Stimulated activated CD4-positive, alpha-beta T cell treated with anti-CD3 and anti-CD28 coated beads, TNF-alpha, amount 100 ng/mL, for 1 hour (primary cell): ENCODE measurements at places on chromosomes 2 and 18.
A peak's percentile ranks its signal among the peaks of the same experiment; 100 is the strongest.

GRCh38 chr2:230330725-230331124 is 3.7 kb downstream of the SP140L start:
- no peak for DNase-seq

- no peak for DNase-seq
Measured at GRCh38 chr18:36501100-36501499, 203.6 kb downstream of the FHOD3 start.

GRCh38 chr2:188380280-188380679 is 88.6 kb downstream of the GULP1 start:
- DNase-seq, result no peak

DNA sequence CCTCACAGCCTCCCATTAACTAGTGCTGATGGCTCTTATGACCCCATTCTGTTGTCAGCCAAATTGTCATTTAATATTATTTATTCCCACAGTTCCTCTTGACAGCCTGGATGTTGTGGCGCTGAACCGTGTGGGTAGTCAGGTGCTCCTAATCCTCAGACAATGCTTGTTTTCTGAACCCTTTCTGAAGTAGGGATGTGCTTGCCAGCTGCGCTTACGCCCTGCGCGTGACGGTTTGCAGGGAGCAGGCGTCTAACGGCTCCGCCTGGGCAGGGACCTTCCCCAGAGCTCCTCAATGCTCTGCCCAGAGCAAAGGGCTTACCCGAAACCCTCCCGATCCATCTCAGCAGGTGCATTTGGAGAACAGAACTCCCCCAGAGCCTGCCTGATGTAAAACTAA is 358.2 kb upstream of the MYT1L start:
- no peak for DNase-seq

- DNase-seq, result no peak
Measured at GRCh38 chr2:25955036-25955435, 27.3 kb downstream of the KIF3C start.

DNA sequence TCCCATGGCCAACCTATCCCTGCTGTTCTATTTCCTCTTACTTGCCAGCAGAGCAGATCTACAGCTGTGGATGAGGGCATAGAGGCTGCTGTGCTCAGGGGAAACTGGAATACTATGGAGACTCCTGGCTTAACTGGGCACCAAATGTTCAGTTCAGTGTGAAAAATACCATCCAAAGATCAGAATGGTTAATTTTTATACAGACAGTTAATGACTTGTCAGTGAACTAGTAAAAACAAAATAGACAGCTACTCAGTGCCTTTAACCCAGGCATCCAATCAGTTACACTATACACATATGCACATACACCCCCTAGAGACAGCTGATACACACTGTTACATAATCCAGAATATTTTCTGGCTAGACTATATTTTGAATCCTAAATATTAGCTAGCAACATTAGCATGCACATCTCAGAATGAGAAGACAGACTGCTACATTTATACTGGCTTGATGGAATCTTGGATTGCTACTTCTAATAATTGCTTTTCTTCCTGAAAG is 59.1 kb upstream of the WIPF1 start:
- DNase-seq, result no peak

- no peak for DNase-seq
Measured at GRCh38 chr2:217986256-217986961, 16.4 kb downstream of the TNS1 start.

DNA sequence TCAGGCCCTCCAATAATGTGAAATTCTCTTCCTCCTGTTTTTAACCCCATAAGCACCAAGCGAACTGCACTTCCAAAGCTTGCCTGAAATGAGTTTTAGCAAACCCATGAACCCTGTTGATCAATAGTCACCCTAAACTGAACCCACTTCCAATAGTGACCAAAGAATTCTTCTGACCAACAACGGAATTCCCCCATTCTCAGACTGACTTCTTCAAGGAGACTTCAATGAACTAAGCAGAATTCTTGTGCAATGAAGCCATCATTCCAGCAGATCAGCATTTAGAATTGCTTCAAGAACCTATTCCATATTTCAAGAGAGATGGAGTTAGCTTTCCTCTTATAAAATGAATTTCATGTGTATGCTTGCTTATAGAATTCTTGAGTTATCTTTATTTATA is 176.9 kb upstream of the FN1 start:
- DNase-seq, result no peak

GRCh38 chr2:69453475-69454129 is 16.4 kb upstream of the NFU1 start:
- DNase-seq, result no peak

DNA sequence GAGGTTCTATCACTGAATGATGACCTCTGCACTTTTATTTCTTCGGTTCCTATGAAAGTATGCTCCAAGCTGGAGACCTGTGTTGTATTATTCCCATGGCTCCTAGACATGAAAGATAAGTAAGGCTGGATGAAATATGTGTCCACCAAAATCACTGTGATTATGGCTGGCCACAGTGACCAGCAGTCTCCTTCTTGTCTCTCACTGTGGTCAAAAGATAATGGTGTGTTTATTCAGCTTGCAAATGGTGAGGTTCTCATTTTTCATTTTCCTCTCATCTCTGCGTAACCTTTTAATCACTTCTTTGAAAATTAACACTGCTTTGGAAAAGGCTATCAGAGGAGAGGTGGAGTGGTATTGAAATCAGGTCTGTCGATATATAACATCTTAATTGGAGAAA is 107.8 kb upstream of the DAPL1 start:
- DNase-seq, result no peak

DNA sequence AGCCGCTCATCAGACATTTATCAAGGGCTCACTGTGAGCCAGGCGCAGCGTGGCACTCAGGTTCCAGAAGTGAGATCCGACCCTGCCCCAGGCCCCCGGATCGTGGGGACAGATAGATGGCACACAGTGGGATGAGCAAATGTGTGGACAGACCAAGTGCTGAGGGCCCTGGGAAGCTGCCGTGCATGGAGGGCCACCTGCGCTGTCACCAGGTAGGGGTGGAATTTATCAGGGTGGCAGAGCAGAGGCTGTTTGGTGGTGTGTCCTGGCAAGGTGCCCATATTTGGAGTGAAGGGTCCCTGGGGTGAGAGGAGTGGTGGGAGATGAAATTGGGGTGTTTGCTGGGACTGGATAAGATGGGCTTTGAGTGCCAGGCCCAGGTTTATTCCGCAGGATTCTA is 92.8 kb upstream of the HS6ST1 start:
- no peak for DNase-seq

- no peak for DNase-seq
Measured at GRCh38 chr2:238929242-238930081, 81.6 kb downstream of the TWIST2 start.

DNA sequence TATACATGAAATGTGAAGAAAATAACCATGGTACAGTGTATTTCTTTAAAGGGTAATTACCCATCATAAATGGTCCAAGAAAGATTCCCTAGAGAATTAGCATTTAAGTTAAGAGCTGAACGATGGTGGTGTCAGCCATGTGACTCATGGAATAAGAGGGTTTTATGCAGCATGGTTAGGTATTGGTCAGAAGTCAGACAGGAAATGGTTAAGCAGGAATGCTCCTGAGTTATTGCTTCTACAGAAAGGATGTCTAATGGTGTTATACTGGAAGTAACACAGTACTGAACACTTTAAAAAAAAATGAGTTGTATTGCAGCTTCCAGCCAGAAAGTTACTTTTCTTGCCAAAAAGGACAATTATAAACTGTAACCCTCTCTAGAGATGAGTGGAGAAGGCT is 72.7 kb upstream of the UBE2E3 start:
- no peak for DNase-seq

GRCh38 chr2:12048550-12048949 is 302.1 kb downstream of the LPIN1 start:
- no peak for DNase-seq

- DNase-seq, result no peak
Measured at GRCh38 chr18:33870059-33870458, 292.0 kb downstream of the ASXL3 start.

- no peak for DNase-seq
Measured at GRCh38 chr2:145757503-145758246, 1237.8 kb upstream of the ZEB2 start.

DNA sequence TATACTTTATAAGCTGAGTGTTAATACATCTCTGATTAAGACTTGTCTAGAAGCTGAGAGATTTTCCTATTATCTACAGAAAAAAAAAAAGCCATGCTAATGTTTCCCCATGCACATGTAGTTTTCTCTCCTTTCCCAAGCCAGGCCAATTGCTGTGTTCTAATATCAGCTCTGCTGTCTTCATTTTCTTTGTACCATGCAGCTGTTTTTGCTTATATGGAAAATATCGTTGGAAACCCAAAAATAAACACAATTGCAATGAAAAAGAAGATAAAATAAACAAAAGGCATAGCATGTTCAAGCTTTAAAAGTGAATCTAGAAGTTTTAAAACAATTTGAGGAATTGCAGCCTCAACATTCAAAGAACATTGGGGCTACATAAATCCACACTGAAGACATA is 817.4 kb upstream of the ACVR2A start:
- no peak for DNase-seq

GRCh38 chr2:127713562-127713961 is 12.3 kb downstream of the SFT2D3 start:
- DNase-seq, result no peak

DNA sequence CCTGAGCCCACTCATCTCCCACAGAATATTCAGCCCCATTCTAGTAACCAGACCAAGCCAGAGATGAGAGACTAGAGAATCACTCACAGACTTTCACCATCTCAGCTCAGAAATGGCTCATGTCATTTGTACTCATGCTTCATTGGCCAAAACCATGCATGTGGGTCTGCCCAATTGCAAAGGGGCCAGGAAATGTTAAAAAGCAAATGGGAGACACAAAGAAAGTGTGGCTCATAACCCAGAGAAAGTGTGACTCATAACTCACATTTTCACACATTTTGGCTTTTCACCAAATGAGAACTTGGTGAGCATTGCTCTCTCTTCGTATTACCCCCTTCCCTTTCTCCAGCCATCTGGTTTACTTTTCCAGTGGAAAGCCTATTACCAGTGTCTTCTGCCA is 66.2 kb downstream of the MDH1 start:
- no peak for DNase-seq

DNA sequence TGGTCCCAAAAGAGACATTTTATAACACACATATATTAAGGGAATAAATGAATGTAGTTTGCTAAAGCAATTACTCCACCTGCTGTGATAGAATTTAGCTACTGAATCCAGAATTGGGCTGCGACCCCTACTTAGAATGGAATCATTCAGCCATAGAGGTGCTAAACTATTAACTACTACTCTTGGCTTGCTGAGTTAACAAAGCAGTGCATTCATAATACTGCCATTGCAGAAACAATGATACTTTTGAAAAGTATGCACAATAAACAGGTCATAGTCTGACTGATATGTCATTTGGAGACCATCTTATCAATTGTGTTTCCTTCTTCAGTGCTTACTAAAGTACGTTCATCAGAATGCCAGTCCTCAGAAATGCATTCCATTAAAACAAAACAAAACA is 273.6 kb downstream of the PIEZO2 start:
- no peak for DNase-seq

DNA sequence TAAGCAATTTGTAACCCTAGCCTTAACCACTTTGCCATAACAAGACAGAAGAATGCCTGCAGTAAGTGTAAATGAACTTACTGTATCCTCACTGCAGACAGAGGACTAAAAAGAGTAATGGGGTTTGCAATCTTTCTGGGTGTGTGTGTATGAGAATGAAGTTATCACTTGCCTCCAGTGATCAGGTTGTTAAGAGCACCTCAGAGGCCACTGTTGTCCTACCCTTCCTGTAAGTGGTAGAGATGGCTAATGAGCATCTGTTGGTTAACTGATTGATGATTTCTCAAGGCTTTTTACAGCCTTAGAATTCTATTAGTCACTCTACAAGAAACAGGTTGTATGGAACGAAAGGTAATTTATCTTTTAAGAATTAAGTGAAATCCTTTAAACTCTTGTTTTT is 27.6 kb upstream of the GTF2A1L start:
- DNase-seq, result no peak

GRCh38 chr2:164624316-164624715 is 3.0 kb upstream of the GRB14 start:
- DNase-seq, result no peak

- DNase-seq, result peak; percentile 23
Measured at GRCh38 chr2:119702918-119703401, 24.0 kb downstream of the TMEM177 start.

DNA sequence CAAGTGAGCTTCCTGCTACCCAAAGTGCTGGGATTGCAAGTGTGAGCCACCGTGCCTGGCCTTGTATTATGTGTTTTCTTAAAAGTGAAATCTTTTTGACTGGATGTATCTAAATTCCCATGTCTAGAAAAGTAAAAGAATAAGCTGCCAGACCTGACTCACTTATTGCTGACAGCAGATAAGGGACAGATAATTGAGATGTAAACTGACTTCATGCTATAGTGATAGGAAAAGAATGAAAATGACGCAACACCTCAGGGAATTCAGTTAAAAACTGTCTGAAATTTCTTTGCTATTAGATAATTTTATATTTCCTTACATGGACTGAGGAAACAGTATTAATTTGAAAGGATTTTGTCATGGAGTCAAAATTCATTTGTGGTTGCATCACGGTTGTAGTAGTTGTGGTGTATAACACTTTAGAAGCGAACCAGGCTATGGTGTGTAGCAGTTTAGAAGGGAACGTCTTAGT is 19.4 kb downstream of the TTC27 start:
- DNase-seq, result no peak

DNA sequence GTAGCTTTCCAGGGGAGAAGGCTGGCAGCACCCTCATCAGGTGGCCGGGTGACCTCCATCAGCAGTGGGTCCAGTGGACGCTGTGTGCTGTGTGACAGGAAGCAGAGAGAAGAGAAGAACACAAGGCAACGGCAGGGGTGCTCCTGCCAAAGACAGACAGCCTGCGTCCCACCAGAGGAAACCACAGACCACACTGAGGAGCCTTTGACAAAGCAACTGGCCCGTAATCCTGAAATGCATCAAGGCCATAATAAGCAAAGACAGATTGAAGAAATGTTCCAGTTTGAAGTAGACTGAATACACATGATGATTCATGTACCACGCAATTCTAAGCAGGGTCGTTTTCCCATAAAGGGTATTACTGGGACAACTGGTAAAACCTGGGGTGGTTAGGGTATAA is 172.4 kb downstream of the FBXO15 start:
- no peak for DNase-seq

- DNase-seq, result no peak
Measured at GRCh38 chr2:120991441-120991840, 255.8 kb downstream of the GLI2 start.

DNA sequence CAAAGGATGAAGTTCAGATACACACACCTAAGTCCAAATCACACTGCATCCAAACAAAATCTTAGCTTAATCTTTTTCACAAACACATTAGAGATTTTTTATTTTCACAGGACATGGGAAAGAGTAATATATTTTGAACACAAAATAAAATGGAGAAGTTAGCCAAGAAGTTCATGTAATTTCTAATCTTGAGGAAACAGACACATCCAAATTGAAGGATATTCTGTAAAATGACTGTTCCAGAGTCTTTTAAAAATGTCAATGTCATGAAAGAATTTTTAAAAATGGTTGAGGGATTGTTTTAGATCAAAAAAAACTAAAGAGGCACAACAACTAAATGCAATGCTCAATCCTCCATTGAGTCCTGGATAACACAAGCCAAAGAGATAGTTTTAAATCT is 12.4 kb upstream of the RAPGEF4 start:
- DNase-seq, result no peak

GRCh38 chr2:161134547-161135518 is 25.4 kb upstream of the TANK start:
- DNase-seq, result no peak

GRCh38 chr2:54772110-54772509 is 48.6 kb downstream of the EML6 start:
- no peak for DNase-seq
